ENCODE measurements at places on chromosomes 11 and 22.

DNA sequence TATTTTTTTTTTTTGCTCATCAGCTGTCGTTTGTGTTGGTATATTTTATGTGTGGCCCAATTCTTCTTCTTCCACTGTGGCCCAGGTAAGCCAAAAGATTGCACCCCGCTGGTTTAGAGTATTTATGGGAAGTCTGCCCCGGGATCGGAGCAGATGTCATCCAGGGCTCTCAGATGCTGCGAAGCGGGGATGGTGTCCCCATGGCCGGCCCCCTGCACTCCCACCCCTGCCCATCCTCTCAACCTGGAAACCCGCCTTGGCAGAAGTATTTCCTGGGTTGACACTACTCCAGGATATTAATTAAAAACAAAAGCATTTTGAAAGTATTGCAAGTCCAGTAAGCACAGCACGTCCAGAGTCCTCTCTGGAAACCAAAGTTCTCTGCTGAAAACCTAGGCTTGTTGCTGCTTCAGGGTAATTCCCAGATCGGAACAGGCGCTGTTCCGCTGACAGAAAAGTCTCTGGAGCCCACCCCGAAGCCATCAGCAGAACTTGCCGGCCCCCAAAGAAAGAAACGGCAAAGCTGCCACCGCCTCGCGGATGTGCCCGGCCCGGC, 833 bp downstream of the SCUBE2 start:
- no peak for DNase-seq

DNA sequence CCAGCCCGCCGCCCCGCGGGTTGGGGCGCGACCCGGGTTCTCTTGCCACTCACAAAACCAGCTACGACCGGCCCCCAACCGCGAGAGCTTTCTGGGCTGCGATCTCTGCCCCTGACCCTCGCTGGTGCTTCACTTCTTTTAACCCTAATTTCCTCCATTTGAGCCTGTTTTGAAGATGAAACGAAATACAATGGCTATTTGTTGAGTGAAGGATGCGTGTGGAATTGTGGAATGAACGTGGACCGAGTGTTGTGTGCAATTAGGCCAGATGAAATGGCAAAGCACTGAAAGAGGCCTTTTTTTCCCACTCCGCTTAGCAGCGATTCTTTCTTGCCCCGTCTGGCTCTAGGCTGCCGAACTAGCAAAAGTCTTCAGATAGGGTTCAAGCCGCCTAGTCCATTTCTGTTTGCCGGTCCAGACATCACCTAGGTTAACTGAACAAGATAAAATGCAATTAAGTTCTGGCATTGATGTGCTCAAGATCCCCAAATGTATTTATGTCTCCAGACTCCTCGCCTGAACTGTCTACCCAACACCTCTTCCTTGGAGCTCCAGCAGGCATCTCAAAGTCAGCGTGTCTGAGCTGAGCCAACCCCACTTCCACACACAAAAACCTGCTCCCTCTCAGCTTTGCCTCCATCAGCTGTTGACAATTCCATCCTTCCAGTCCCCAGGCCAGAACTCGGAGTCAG, 471 bp upstream of the TMEM184B start:
- no peak for DNase-seq

- no peak for DNase-seq
These were observed 310.1 kb downstream of the CADM1 start for GRCh38 chr11:115193914-115194801.

GRCh38 chr22:25068707-25069106, 116.2 kb downstream of the KIAA1671 start:
- DNase-seq = no peak

DNA sequence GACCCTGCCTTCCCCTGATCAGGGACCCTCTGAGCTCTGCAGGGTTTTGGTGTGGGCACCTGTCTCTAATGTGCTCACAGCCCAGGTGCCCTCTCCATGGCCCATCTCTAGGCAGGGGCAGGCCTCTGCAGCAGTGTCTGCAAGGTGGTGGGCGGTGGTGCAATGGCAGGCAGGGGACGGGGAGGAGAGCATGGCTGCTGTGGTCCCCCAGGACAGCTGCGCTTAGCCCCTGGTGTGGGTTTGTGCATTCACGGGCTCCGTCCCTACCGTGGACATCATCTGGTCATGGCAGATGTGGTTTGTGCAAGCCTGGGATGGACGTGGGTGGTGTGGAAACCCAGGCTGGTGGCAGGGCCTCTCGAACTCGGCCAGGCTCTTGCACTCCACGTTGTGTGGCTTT, 443.1 kb downstream of the TBC1D22A start:
- DNase-seq = no peak

GRCh38 chr11:118604566-118604965, 2.8 kb upstream of the PHLDB1 start:
- no peak for DNase-seq

DNA sequence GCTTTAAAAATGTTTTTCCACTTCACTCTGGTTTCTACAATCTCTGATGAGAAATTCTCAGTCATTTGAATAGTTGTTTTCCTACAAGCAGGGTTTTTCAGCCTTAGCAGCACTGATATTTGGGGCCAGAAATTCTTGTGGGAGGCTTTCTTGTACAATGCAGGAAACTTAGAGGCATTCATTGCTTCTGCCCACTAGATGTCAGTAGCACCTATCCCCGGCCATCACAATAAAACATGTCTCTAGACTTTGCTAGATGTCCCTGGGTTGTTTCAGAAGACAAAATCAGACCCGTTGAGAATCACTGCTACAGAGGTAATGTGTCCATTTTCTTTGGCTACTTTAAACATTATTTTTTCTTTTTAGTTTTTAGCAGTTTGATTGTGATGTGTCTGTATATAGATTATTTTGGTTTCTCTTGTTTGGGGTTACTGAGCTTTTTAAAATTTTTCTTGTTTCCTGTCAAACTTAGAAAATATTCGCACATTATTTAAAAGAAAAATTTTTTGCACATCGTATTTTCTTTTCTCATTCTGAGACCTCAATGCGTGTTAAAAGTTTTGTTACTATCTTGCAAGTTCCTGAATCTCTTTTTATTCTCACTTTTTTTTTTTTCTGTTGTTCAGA, 60.8 kb upstream of the CCDC179 start:
- no peak for DNase-seq
